ENCODE measurements at places on chromosomes 2 and 18.

DNA sequence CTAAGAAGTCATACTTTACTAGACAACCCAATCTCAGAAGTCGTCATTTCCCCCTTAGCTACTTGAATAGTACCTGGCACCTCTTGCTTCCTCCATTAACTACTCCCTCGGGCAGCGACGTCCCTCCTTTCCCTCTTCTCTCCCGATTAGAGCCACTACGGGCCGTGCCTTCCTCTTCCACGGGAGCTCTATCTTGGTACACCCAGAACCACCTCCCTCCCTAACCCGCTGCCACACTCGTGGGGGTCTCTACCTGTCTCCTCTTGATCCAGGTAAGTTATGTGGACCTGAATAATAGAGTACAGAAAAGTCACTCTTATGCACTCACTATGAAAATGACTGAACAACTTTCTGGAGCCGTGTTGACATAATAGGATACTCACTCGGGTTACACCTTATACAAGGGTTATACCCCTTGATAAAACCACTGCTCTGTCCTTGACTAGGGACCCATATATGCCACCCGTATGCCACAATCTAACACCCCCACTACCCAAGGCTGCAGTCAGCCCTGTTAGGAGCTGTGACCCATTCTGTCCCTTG lies 595 bp upstream of the HDHD2 start:
- DNase-seq: no peak

- no peak for DNase-seq
Observed at GRCh38 chr18:8165095-8165494, 444.1 kb upstream of the RAB12 start.

DNA sequence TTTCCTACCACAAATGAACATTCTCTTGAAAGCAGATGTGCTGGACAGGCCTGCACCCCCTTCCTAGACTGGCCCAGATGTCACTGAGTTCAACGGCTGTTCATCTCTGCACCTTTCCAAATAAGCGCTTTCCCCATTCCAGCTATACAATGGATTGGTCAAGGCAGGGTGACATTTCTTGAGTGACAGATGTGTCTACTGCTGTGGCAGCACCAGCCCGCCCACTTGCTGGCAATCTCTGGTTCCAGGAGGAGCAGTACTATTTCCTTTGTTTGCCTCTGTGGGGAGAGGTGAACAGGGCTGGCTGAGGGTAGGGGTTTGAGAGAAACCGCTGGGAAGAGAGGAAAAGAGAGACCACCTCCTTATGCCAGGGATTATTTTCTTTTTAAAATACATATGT lies 269.5 kb upstream of the POU3F3 start:
- DNase-seq: no peak

- DNase-seq: no peak
Observed at GRCh38 chr2:82740527-82740926, 1718.6 kb downstream of the SUCLG1 start.

- DNase-seq: no peak
Observed at GRCh38 chr2:6958616-6959235, 41.5 kb downstream of the RNF144A start.

- no peak for DNase-seq
Observed at GRCh38 chr2:113840518-113840917, 49.4 kb upstream of the ACTR3 start.

DNA sequence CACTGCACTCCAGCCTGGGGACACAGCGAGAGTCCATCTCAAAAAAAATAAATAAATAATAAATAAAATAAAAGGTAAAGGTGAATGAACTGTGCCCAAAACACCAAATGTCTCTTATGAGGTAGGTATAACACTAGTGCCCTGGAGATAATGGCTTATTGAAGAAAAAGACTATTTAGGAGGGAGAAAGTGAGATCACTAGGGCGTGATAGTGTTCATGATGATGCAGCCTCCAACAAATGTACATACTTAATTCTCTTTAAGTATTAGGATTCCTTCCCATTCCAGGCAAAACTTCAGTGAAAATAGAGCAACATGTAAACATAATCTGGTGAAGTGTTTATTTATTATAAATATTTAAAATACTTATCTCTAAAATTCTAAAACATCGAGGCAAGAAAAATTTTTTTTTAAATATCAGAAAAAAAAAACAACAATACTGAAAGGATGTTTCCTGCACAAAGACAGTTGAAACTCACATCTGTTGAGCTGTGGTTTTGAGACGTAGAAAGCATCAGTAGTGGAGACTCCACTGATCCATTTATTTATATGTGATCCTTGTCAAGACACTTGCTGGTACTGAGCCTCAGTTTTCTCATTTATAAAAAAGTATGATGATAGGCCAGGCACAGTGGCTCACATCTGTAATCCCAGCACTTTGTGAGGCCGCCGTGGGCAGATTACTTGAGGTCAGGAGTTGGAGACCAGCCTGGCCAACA lies 183.3 kb downstream of the LRP1B start:
- no peak for DNase-seq

GRCh38 chr2:212811036-212811805 lies 272.6 kb upstream of the ERBB4 start:
- no peak for DNase-seq

- no peak for DNase-seq
Observed at GRCh38 chr18:59478591-59478990, 119.5 kb upstream of the LMAN1 start.

- no peak for DNase-seq
Observed at GRCh38 chr2:232879618-232880494, 9.8 kb downstream of the SNORC start.

- DNase-seq: no peak
Observed at GRCh38 chr2:231571661-231572191, 20.9 kb upstream of the TEX44 start.

DNA sequence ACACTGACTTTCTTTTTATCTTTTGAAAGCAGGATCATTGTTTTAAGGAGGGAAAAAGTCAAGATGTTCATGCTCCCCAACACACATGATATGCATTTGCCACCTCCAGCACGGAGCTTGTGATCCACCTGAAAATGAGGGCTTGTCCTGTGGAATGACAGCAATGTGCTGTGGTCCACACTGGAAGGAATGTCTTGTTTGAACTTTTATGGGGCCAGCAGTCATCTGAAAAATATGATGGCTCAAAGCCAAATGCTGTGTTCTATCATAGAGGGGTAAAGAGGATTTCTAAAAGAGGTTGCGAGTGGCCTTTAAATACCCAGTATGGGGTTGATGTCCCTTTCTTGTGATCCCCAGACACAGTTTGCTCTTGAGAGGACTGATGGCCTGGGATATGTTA lies 226.5 kb upstream of the SPRED2 start:
- DNase-seq: no peak

DNA sequence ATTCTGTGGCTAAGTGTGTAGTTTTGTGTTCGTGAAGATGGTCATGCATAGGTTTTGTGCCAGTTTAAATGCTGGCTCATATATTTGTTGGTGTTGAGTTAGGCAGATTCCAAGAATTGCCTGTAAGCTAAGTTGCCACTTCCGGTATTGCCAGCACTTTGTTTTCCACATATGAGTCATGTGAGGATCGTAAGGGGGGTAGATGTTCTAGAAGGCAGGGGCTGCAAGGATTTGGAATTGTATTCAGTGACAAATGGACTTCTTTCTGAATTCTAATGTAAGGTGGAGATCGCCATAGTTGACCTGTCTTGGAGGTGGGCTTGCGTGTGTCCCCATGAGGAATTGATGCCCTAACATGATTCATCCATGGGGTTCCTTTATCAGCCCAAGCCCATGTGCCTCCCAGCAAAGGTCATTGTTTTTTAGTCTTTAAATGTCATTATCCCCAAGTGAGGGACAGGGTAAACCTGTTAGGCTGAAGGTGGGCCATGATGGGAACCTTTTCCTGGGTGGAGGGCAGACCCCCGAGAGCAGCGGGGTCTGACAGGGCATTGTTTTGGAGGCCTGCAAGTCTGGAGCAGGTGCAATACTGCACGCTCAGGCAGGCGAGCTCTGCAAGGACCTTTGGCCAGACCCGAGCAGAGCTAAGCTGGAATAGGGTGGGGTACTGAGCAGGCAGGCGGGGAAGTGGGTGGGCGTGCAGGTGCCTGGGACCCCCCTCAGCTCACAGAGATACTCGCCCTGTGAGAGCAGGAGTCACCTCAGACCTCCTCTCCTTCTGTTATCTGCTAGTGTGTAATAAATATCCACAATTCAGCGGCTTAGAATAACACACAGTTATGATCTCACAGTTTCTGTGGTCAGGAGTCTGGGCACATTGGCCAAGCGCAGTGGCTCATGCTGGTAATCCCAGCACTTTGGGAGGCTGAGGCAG lies 77.4 kb downstream of the LRRFIP1 start:
- DNase-seq: no peak

GRCh38 chr2:100260712-100261620 lies 61.3 kb downstream of the LONRF2 start:
- DNase-seq: no peak

DNA sequence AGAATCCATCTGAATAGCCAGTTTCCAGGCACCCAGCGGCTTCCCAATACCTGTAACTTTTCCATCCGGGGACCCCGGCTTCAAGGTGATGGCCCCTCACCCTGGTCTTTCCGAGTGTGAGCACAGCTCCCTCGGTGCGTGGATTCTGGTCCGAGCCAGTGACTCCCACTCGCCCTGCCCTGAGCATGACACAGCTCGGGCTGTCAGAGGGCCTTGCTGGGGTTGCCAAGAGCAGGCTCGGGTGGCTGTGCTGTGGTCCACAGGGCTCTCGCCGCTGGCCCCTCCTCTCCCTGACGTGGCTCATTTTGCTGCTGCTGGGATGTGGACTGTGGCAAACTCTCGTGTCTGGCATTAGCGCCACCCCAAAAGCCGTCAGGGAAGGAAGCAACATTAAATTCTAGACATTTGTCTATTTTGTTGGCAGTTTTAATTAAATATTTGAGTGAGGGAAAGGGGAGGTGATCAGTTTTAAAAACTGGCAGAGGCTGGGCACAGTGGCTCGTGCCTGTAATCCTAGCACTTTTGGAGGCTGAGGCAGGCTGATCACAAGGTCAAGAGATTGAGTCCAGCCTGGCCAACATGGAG lies 5.6 kb upstream of the ESPNL start:
- no peak for DNase-seq

DNA sequence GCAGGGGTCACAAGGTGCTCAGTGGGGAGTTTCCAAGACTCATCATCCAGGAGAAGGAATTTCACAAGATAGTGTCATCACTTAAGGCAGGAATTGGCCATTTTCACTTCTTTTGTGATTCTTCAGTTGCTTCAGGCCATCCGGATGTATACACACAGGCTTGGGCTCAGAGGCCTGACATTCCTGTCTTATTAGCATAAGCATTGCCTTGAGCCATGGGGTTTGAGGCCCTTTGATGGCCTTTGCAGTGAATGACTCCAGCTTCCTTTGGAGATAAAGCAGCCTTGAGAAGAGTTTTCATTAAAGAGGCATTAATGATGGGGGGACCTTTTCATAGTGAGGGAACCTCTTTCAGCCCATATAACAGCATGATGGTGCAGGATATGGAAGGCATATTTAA lies 366.0 kb upstream of the CNTNAP5 start:
- no peak for DNase-seq

DNA sequence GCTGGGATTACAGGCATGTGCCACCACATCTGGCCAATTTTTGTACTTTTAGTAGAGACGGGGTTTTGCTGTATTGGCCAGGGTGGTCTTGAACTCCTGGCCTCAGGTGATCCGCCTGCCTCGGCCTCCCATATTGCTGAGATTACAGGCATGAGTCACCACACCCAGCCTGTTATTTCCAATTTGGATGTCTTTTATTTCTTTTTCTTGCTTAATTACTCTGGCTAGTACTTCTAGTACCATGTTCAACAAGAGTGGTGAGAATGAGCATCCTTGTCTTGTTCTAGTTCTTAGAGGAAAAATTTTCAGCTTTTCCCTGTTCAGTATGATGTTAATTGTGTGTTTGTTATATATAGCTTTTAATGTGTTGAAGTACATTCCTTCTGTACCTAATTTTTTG lies 23.4 kb downstream of the CCDC138 start:
- DNase-seq: no peak

GRCh38 chr2:188478724-188479123 lies 187.1 kb downstream of the GULP1 start:
- DNase-seq: no peak

DNA sequence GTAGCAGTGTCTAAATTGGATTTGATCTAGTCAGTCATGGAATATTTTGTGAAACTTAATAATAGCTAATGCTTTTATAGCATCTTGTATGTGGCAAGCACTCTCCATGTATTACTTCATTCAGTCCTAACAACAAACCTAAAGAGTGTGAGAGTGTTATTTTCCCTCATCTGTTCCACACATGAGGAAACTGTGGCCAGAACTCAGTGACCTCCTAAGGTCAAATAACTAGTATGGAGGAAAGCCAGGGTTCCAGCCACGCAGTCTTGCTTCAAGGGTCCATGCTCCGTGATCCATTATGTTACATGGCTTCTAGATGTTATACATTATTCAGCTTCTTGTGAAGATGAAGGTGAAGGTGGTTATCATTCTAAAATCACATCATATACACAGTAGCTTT lies 45.5 kb downstream of the TWSG1 start:
- no peak for DNase-seq

DNA sequence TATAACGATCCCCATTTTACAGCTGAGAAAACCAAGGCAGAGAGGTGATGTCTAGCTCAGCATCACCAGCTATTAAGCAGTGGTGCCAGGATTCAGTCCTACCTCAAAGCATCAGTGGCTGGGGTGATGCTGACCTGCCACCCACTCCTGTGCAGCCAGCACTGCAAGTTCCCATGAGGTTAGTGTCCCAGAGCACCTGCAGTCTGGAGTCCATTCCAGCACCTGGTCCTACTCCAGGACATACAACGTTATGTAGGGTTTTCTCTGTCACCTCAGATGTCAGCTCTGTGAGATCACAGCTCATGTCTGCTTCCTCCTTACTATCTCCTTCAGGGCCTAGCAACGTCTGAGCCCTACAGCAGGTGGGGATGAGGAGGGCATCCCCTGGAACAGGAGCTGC lies 328.0 kb upstream of the HS6ST1 start:
- no peak for DNase-seq

DNA sequence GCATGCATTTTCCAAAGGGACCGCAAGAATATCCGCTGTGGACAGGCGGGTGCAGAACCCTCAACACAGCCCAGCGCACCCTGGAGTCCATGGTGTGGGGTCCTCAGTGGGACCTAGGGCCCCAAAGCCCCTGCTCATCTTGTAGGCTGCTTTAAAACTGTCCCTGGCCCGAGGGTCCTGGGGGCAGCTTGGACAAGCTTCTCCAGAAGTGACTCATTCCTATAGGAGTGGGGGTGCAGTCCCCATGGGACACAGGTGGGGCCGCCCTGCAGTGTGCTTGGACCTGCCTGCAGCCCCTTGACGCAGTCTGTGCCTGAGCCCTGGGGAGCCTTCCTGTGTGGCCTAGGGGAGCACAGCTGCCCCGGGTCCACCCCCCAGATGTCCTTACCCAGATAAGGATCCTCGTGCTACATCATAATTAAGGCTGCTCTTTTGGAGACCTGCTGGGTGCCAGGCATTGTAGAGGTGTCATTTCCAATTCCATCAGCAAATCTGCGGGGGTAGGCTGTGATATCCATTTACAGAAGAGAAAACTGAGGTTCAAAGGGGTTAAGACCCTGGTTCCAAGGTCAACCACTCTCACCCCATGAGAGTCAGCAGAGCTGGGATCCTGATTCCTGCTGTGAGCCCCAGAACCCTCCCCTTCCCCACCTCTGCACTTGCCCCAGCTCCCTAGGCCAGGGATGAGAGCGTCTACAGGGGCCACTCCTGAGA lies 1.7 kb upstream of the HS6ST1 start:
- DNase-seq: no peak
